ENCODE measurements at places on chromosomes 6 and 20. TPM values are rescaled to one million over a fixed set of nuclear protein-coding genes. Genes with fewer than 3 reads are reported as not detected.

CFB gene
- 56.8 TPM for total RNA-seq

MLIP gene
- total RNA-seq = 0.32 TPM

CST4 gene
- not detected for total RNA-seq

SAMD3 gene
- total RNA-seq = 4.4 TPM

TGM3 gene
- total RNA-seq = 0.09 TPM

FAM83B gene
- total RNA-seq = 0.16 TPM

CRIP3 gene
- 0.77 TPM for total RNA-seq

PXMP4 gene
- total RNA-seq = 4.7 TPM

AIG1 gene
- 21.7 TPM for total RNA-seq

PPP1R14C gene
- total RNA-seq = 0.17 TPM

TMEM30A gene
- 120 TPM for total RNA-seq

RIPOR2 gene
- 0.34 TPM for total RNA-seq

SIRPD gene
- total RNA-seq = not detected

SLC22A1 gene
- 1.1 TPM for total RNA-seq

MAFB gene
- 0.32 TPM for total RNA-seq

C20orf204 gene
- 0.60 TPM for total RNA-seq

DEFB114 gene
- total RNA-seq = not detected

NKAIN4 gene
- not detected for total RNA-seq

ECT2L gene
- total RNA-seq = 0.09 TPM

MUC21 gene
- not detected for total RNA-seq

SNAI1 gene
- 0.47 TPM for total RNA-seq

INSM1 gene
- not detected for total RNA-seq

CNKSR3 gene
- 3.6 TPM for total RNA-seq

HUS1B gene
- total RNA-seq = 0.43 TPM

DAAM2 gene
- 4.7 TPM for total RNA-seq

HLA-DRB5 gene
- total RNA-seq = not detected

KIAA1755 gene
- total RNA-seq = 3.3 TPM

COL9A3 gene
- 1.1 TPM for total RNA-seq

ME1 gene
- total RNA-seq = 9.1 TPM
